Forelimb muscle (tissue), 1 donor: ENCODE measurements at places on chromosomes 12 and 14.

DNA sequence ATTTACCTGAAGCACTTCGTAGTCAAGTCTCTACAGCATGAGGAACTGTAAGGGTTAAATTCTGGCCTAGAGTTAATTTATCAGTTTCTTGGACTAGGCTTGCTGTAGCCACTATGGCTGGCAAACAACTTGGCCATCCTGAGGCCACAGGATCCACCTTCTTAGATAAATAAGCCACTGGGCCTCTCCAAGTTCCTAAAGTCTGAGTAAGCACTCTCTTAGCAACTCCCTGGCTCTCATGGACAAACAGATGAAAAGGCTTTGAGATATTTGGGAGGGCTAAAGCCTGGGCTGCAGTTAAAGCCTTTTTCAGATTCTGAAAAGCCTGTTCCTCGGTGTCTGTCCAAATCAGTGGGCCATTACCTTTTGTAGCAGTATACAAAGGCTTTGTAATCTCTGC, 675.0 kb downstream of the TMEM121 start:
- DNase-seq = no peak

- DNase-seq = peak; percentile 96
These were observed 21.0 kb upstream of the CHFR start for GRCh38 chr12:132908145-132909029.

DNA sequence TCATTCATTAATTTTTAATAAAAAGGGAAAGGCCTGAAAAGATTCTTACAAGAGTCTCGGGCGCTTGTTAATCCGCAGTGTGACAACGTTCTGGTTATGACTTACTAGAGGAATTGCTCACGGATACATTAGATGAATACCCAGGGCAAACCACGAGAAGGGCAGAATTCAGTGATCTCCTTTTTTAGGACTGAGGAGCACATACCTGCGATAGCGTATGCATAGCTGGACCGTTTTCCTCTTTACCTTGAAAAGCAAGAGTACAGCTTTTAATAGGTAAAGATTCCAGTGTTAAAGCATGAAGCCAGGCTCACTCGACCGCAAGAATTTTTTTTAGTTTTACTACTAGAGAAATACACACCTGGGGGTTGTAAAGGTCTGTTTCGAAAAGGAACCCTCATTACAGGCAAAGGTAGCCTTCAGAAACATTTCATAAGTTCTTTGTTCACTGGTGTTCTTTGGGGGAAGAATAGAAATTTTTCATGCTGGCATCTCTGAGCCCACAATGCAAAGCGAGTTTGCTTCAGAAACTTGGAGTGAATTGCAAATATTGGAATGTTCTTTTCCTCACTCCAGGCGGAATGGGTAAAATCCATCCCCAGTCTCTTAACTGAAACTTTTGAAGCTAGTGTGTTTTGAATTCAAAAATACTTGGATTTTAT, 953 bp downstream of the MAPK1IP1L start:
- DNase-seq = no peak

DNA sequence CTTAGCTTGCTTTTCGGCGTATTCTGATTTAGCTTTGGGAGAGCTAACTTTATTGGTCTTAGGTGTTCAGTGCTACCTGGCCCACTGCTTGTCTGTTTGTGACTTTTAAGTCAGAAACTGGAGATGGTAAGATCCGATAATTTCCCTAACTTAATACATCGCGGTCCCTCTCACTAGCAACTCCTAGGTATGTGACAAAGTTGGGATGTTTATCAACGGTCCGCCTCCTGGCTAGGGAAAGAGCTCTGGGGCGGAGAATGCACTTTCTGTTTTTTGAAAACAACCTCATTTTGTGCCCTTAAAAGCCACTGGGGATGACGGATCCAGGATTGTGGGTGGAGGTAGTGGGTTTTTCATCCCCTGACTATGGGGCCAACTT, 1.2 kb downstream of the CDKN1B start:
- DNase-seq = no peak

GRCh38 chr12:1666685-1667162, 24.1 kb upstream of the ADIPOR2 start:
- DNase-seq = no peak

DNA sequence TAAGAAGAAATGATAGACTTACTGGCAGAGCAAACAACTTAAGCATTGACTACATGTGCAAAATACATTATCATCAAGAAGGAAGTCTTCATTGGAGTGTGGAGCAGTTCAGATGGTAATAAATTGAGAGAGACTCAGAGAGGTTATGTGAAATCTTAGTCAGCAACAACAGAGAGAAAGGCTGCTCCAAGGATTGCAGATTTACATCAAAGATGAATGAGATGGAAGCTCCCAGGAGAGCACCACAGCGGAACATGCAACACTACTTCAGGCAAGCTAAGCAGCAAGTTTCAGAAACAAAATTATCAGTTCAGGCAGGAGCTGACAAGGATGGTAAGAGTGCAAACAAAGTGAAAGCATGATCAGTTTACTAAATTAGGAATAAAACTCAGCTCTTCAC, 882.3 kb downstream of the LRFN5 start:
- no peak for DNase-seq

DNA sequence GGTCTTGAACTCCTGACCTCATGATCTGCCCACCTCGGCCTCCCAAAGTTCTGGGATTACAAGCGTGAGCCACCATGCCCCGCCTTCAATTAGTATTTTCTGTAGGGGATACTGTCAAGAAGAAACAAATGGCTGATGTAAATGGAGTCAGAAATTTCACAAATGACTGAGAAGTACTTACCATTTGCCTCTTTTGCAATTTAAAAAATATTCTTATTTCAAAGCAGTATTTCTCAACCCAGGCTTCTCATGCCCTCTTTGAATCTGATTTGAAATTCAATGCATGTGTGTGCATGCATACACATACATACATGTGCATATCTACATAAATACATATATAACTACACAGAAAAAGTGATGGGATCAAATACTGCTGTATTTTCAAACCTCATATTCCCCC, 4.4 kb downstream of the PSMA6 start:
- DNase-seq = no peak

DNA sequence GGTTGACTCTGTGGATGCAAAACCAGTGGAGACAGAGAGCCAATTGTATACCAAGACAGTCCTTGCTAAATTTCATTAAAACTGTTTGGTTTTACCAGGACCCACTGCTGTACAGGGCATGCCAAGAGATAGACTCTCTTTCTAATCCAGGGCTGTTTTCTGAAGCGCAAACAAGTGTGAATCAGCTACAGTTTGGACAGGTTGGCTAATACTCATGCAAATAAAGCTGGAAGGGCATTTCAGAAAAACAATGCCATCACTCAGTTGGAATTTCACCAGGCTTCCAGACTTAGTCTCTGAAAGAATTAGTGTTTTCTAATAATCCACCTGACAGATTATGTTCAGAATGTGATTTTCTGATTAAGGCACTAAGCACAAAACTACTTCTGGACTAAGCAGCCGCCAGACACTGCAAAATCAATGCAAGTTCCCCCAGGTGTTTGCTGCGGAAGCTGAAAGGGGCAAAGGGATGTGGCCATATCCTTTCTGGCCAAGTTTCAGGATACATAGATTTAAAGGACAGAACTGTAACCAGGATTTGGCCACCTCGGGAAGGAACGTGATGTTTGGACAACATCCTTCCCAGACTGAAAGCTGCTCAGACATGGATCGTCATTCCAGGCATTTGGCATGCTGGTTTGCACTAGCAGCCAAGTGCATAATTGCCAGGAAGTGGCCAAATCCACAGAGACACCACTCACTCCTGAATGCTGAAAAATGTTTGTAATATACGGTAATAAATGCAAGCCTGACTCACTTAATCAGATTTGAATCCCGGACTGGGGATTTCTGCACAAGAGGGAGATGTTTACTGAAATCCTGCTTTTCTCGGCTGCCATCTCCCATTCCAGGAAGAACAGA, 32.0 kb upstream of the CDKN3 start:
- no peak for DNase-seq

GRCh38 chr14:59600211-59600945, 23.8 kb upstream of the CCDC175 start:
- no peak for DNase-seq

- no peak for DNase-seq
These were observed 1.1 kb downstream of the KITLG start for GRCh38 chr12:88579161-88579517.

GRCh38 chr12:132469423-132469822, 20.5 kb upstream of the FBRSL1 start:
- no peak for DNase-seq

- DNase-seq = no peak
These were observed 22.8 kb upstream of the IGF1 start for GRCh38 chr12:102503056-102503681.

DNA sequence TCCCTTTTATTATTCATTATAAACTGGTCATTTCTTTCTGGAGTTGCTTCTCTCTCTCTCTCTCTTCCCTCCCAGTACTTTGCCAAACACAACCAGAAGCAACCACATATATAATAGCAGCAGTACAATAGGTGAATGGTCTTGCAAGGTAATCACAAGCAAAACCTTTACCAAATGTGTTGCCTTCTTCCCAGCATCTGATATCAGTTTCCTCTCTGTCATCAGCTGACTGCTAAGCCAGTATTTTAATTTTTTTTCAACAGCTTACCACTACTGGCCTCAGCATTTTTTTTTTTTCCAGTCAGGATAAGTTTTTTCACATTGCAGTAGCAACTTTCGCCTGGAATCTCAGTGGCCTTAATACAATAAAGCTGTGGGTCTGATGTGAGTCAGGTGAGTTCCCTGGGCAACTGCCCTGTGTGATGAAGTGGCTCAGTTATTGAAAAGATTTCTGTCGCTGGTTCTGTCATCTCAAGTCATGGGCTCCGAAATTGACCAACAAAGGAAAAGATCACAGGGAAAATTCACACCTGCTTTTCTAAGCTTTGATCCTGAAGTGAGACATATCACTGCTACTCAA, 282.5 kb upstream of the AMIGO2 start:
- DNase-seq = no peak

DNA sequence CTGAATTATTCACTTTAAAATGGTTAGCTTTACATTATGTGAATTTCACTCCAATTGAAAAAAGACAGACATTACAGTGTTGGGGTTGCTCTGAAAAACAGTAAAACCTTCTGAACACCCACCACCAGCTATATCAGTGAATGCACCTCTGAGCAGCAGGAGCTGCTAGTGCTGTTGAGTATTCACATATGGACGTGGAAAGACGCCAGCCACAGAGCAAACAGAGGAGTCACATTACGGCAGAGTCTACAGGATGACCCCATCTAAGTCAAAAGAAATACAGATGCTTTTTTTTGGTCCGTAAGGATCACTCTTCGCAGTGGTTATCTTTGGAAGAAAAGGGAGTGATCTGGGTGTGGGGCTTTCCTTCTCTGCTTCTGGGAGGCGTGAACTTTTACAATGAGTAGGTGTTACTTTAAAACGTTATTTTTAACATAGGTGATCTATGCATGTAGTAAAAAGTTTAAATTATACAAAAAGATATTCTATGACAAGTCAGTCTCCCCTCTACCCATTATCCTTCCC, 4.5 kb downstream of the HVCN1 start:
- no peak for DNase-seq

DNA sequence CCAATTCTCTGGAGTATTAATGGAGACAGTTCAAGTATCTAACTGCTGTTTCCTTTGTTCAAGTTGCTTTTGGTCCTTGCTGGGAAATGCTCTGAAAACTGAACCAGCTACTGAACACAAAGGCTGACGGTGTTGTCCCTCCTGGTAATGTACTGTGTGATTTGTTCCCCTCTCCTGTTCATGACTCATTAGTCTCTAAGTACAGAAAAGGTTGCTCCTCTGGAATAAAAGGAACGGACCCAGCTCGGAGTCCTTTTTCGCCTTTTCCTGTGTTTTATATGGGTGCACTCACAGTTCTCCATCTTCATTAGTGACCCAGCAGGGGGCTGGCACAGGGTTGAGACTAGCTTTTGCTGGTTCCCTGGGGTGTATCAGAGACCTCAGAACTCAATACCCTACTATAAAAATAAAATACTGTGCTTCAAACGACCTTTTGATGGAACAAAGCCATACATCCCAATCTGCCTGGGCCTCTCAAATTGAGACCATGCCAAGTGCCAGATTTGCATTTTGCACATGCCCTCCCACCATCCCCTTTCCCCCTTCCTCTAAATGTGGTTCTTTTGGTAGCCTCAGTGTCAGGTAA, 269.7 kb downstream of the RAD51B start:
- DNase-seq = no peak

DNA sequence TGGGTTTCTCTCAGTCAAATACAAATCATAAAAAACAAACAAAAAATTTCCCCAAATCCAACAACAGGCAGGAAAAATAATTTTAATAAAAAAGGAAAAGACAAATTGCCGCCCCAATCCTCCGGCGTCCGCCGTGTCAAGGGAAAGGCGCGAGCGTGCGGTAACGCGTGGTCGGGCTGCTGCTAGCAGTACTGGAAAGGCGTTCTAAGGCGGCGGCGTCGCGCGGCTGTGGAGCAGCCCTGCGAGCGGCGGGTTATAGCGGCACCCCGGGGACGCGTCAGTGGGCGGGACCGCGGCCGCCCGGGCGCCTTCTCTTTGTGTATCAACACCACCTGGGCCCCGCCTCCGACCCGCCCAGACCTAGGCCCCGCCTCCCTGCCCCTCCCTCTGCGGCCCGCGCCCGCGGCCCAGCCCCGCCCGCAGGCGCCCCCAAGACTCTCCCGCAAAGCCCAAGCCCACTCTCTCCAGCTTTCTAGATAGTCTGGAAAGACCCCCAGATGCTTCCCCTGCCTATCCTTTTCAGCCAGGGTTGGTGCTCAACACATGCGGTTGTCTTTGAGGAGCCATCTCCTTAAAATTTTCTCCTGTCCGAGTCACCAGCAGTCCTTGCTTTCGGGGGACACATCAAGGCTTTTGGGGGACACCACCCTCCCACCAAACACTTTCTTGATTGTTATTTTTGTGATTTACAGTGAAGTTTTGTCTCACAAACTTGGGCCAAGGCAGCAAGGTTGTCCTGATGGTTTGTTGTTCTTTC, at the start of gene SLC38A2:
Gene SLC38A2 (minus strand): TSS at position 230 of the 757 bp plus-strand sequence. CDS start 1,480 bp downstream, outside the sequence.
- no peak for DNase-seq

DNA sequence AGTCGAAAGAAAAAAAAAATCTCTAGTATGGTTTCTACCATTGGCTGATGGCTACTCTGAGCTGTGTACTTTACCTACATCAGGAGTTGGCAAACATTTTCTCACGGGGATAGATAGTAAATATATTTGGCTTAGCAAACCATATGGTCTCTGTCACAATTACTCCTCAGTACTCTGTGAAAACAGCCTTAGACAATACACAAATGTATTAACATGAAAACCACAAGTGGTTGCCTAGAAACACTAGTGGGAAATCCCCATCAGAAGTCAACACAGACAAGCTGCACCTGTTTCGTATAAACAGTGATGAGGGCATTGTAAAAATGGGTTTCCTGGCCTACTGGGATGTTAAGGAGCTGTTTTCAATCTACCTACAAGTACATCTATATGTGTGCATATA, 84.6 kb upstream of the NAV3 start:
- no peak for DNase-seq

GRCh38 chr12:109987615-109988014, 8.6 kb downstream of the GIT2 start:
- DNase-seq = no peak

GRCh38 chr12:40107803-40108620, 2.1 kb upstream of the SLC2A13 start:
- DNase-seq = no peak

GRCh38 chr14:39957290-39957689, 525.1 kb upstream of the FBXO33 start:
- DNase-seq = no peak

GRCh38 chr12:52829986-52830770, 3.9 kb downstream of the KRT79 start:
- DNase-seq = no peak

GRCh38 chr12:113464852-113465719, 6.6 kb downstream of the LHX5 start:
- DNase-seq = no peak

- peak; percentile 9 for DNase-seq
These were observed 456.2 kb downstream of the FOXG1 start for GRCh38 chr14:29222671-29223268.
